ENCODE measurements at places on chromosomes 4 and X. TPM values are rescaled to one million over a fixed set of nuclear protein-coding genes. Genes with fewer than 3 reads are reported as not detected.

Gene HERC6
- total RNA-seq, result 21.5 TPM

DNA sequence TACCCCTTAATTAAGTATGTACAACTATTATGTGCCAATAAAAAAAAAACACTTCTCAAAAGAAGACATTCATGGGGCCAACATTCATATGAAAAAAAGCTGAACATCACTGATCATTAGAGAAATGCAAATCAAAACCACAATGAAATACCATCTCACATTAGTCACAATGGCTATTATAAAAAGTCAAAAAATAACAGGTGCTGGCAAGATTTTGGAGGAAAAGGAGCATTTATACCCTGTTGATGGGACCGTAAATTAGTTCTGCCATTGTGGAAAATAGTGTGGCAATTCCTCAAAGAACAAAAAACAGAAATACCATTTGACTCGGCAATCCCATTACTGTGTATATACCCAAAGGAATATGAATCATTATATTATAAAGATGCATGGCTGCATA is 229.9 kb downstream of the PAPSS1 start:
- H3K4me3 ChIP-seq, result no peak overlapping the region
- H3K36me3 ChIP-seq, result no peaks in the 10 kb centered on the region
- H3K27ac ChIP-seq, result no peak overlapping the region
- H3K27me3 ChIP-seq, result no peaks in the 10 kb centered on the region
- no peaks in the 10 kb centered on the region for H3K4me1 ChIP-seq

Gene SHROOM2
- 0.35 TPM for total RNA-seq

DNA sequence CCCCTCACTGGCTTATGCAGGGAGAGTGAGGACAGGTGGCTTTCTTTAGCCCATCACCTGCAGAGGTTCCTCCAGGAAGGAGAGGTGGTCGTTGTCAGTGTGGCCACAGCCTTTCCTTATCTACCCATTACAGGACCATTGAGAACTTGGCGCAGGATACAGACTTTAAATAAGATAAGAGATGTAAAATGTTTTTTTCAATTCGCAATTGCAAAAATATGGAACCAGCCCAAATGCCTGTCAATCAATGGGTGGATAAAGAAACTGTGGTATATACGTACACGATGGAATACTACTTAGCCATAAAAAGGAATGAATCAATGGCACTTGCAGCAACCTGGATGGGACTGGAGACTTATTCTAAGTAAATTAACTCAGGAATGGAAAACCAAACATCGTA is 6.9 kb upstream of the RNF175 start:
- no peaks in the 10 kb centered on the region for H3K36me3 ChIP-seq
- H3K27ac ChIP-seq, result no peak overlapping the region
- DNase-seq, result no peak

All from CD4-positive, CD25-positive, alpha-beta regulatory T cell (primary cell).